DMS153 (cell line): ENCODE measurements at places on chromosomes 6 and 20.

DNA sequence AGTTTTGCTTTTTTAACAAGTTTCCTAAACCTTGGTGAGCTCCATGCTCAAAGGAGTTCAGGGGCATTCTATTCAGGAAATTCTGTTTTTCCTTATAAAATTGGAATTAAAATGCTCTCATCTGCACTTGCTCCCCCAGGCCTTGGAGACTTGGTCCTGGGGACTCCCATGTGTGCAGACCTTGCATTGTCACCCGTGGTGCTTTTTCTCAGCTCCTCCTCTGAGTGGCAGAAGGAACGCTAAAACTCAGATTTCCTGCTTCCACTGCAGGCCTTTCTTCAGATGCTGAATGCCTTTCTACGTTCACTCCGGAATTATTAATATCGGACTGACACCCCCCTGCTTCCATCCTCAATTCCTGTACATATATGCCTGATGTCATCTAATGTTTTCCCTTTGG is 248.7 kb upstream of the RREB1 start:
- no peak for DNase-seq

DNA sequence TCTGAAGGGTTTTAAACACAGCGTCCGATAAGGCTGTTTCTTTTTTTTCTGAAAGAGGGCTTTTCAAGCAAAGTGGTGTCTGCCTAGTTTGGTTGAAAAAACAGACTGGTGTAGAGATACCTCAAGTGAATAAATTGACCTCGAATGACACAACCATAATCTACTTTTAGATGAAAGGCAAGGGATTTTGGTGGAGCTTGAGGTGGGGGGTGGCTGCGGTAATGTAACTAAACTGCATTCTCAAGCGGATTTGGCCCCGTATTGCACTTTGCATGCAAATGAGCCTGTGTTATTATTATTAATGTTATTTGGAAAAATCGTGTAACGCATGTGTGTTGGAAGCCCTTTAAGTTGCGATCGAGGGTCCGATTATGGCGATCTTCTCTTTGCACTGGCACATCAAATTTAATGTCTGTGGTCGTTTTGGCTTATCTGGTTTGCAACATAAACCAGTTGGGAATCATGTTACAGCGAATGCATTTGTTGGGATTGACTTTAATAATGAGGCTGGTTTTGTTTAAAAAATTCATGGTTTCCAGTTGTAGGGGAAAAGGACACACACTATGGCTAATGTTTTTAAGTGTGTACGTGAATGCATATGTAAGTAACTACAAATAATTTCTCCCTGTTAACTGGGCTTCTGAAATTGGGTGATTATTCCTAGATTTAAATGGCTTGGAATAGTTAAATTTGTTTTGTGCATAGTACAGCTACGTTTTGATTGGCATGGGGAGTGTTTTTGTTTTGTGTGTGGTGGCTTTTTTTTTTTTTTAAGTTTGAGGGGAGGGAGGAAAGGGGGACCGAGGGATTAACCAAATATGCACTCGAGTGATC is 1.0 kb downstream of the JARID2 start:
- DNase-seq = no peak

- no peak for DNase-seq
Measured at GRCh38 chr6:41222045-41222444, 6.1 kb upstream of the TREML4 start.

- no peak for DNase-seq
Measured at GRCh38 chr6:29112135-29112534, 4.3 kb downstream of the OR2J3 start.
